ENCODE measurements at places on chromosomes 16 and 17. TPM values are rescaled to one million over a fixed set of nuclear protein-coding genes. Genes with fewer than 3 reads are reported as not detected.

Gene RTN4RL1
- 1.1 TPM for total RNA-seq

Gene ASGR1
- total RNA-seq, result 0.66 TPM

Gene FOXF1
- under 0.01 TPM for total RNA-seq

Gene TBC1D3I
- total RNA-seq, result not detected

Gene VAT1L
- total RNA-seq, result 0.26 TPM
